ENCODE measurements at places on chromosomes 1 and 21.

- no peak for DNase-seq
Observed at GRCh38 chr1:162094271-162094670, 24.8 kb downstream of the NOS1AP start.

DNA sequence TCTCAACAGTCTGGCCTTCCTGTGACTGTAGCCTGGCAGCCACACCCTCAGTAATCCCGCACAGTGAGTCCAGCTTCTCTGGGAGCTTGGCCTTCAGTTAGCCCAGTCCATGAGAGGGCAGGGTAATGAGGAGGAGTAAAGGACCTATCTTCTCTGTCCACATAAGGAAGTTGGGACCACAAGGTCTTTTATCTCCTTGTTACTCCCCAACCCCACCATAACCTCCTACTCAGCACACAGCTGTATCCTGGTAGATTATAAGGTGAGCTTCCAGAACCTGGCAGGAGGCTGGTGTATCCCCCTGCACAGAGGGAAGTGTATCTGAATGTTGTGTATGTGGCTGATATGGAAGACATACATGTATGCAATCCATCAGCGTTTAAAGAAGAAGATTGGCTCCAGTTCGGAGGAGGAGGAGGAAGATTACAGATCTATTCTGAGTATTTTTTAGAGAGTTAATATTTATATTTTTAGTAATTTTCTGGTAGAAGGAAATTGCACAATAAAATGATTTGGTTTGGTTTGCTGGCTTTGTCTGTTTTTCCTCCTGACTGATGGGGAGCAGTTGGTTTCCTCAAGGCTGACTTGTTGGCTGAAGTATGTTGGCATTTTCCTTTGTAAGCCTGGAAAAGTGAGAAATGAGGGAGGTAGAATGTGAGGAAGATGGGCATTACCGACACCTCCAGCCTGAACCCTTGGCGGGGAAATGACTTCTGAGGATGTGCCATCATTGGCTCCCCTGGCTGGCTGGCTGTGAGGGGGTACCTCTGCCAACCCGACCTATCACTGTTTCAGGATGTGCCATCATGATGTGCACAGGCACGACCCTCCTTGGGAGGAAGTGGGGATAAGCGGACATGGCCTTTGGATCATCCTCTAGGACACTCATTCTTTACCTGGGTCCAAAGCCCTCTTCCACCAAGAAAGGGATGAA is 5.0 kb downstream of the C1orf226 start:
- DNase-seq = no peak

DNA sequence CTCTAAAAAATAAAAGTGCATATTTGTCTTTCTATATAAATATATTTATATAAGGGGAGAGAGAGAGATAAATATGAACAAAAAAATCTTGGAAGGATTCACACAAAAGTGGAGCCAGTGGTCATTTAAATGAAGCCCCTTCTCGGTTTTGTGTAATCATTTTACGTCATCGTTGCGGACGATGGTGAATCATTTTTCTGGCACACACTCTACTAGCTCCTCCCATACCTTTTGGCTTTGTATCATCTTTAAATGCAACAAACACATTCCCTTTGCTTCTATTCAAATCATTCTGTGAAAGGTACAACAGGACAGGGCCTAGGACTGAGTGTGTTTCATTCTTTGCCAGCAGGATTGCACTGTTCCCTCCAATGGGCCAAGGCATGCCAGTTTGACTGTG is 186.8 kb downstream of the TGFB2 start:
- no peak for DNase-seq

GRCh38 chr1:205377355-205377754 is 20.6 kb upstream of the KLHDC8A start:
- DNase-seq = no peak

GRCh38 chr21:35159881-35160280 is 110.8 kb upstream of the RUNX1 start:
- DNase-seq = no peak

DNA sequence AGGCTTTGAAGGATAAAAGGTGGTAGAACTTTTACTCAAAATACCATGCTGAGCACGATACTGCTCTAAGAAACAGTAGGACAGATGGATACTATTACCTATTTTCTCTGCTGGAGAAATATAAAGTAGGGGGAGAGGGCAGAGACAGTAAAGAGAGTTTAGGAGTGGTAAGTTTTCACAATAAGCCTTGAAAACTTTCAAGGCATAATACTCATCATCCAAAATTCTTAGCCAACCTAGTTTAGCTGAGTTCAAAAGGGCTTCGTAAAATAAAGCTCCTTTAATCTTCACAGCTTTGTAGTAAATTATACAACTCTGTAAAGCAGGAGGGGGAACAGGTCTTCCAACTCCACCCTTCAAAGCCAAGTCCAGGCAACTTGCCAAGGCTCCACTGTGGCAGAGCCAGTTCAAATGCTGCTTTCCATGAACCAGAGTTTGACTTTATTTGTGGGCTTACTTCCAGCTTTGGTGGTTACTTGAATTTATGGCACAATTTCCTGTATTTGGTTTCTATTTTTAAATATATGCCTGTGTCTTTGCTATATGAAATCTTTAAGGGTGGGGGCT is 15.5 kb downstream of the TEX38 start:
- DNase-seq = no peak

GRCh38 chr1:206495493-206496046 is 11.8 kb upstream of the RASSF5 start:
- DNase-seq = no peak

GRCh38 chr1:184152434-184152898 is 100.9 kb downstream of the TSEN15 start:
- no peak for DNase-seq

GRCh38 chr21:33293136-33293535 is 27.0 kb downstream of the IL10RB start:
- no peak for DNase-seq

- no peak for DNase-seq
Observed at GRCh38 chr1:109716570-109717090, 4.6 kb downstream of the GSTM5 start.

GRCh38 chr1:86703696-86704457 is 499 bp upstream of the SH3GLB1 start:
- no peak for DNase-seq

DNA sequence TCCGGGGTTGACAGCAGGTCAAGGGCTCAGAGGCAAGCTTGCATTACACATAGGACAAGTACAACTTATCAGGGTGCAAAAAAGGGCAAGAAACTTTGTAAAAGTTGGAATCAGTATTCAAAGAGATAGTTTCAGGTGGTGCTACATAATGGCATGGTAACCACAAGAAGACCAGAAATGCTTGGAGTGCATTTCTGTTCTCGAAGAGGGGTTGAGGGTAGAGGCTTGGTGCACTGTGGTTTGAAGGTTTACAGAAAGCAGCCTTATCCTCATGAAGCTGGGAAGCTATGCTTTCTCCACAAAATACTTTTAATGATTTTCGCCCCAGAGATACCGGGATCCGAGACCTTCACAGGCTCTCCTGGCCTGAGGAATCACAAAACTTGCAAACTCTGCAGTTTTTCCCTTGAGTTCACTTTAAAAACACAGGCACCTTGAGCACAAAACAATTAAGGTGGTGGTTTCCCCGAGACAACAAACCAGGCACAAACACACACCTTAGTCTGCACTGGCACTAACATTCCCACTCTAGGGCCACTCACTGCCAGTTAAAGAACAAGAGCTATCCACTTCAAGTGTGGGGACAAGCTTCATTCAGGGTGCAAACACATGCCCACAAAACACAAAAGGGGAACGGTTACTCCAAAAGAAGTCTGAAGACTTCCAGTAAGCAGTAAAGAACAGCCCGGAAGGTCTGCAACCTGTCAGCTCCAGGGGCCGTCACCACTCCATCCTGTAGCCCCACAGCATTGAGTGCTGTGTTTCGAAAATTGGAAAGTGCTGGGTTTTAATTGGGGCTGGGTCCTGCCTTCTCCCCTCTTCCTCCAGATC is 29.8 kb upstream of the NFIA start:
- no peak for DNase-seq

- DNase-seq = no peak
Observed at GRCh38 chr1:42951588-42951987, 7.1 kb downstream of the SLC2A1 start.

GRCh38 chr1:185670187-185670627 is 64.0 kb upstream of the HMCN1 start:
- DNase-seq = no peak

DNA sequence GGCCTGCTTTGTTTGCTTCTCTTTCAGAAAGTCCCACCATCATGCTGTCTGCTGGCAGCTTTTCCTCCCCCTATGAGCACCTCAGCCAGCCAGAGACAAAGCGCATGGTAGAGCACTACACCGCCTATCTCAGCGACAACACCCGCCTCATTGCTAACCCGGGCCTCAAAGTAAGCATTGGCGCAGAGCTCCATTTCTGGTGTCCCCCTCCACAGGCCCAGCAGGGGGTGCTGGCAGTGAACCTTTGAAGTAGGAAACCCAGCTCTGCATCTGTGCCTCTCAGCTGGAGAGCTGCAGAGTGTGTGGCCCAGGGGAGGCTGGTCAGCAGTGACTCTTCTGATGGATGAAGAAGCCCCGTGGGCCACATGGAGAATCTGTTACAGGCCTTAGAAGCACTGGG is 81.2 kb upstream of the RAVER2 start:
- no peak for DNase-seq

- DNase-seq = no peak
Observed at GRCh38 chr1:184158896-184159681, 107.6 kb downstream of the TSEN15 start.

- no peak for DNase-seq
Observed at GRCh38 chr21:36694593-36695282, 4.2 kb upstream of the SIM2 start.

DNA sequence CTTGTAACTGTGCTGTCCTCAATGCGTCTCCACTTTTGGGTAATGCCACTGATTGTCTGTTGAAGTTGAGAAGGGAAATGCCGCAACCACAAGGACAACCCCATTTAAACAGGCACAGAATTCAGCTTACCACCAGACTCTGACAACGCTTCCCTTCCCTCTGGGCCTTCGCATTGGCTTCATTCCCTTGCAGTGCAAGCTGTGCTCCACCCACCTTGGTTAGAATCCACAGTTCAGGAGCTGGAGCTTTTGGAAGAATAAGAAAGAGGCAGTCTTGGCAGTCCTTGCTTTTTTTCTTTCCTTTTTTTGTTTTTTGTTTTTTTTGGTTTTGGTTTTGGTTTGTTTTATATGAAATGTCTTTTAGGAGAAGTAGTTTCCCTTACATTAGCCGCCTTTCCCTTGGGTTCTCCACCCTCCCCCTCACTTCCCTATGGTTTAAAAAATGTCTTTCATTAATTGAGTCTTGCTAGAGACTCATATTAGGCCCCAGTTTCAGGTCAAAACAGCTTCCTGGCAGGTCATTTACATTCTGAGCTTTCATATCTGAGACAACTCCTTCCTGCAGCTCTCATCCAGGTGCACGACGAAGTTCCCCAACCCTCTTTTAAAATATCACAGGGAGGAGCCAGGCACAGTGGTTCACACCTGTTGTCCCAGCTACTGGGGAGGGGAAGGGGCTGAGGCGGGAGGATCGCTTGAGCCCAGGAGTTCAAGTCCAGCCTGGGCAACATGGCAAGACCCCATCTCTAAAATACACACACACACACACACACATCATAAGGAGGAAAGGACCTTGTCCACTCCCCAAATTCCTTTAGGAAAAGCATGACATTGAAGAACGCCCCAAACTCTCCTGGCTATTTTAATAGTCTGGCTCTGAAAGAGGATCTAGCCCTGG is 20.7 kb upstream of the LAX1 start:
- no peak for DNase-seq

- no peak for DNase-seq
Observed at GRCh38 chr1:69377507-69377906, 190.2 kb upstream of the LRRC7 start.

- DNase-seq = no peak
Observed at GRCh38 chr1:108817016-108817415, 39.9 kb downstream of the AKNAD1 start.

DNA sequence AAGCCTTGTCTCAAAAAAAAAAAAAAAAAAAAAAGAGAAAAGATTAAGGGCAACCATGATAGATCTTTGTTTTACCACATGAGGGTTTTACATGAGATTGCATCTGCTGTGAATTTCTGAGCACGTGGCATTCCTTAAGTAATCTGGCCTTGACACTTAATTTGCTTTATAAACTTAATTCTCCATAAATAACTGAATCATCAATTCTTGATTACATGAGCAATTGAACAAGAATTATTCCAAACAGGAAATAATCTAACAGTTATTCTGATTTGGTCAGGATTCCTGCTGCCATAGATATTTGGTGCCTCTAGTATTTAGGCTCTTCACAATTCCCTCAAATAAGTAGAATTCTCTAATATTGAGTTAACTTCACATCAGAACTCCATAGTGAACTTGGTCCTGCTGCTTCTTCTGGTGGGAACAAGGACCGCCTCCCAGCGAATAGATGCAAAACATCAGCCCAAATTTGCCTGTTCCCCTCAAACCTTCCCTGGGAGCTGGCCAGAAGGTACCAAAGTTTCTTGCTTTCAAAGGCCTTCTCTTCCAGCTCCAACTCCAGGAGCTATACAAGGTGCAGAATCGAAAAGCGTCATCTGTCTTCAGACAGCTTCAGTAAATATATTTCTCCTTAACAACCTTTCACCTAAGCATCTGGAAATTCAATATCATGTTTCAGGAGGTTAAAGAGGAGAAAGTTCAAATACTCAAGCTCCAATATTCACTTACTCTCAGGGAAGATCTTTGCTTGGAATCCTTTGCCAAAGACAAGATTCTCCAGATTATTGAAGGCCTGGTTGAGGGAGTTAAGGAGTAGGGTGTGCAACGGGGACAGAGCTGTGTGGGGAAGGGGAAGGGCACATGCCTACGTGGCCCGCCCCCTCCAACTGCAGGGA is 1.0 kb downstream of the KRTCAP2 start:
- no peak for DNase-seq

- DNase-seq = no peak
Observed at GRCh38 chr1:81907575-81907974, 106.8 kb downstream of the ADGRL2 start.

GRCh38 chr1:90902672-90903071 is 119.2 kb downstream of the ZNF644 start:
- no peak for DNase-seq

GRCh38 chr1:65904681-65905083 is 112.0 kb downstream of the PDE4B start:
- no peak for DNase-seq

DNA sequence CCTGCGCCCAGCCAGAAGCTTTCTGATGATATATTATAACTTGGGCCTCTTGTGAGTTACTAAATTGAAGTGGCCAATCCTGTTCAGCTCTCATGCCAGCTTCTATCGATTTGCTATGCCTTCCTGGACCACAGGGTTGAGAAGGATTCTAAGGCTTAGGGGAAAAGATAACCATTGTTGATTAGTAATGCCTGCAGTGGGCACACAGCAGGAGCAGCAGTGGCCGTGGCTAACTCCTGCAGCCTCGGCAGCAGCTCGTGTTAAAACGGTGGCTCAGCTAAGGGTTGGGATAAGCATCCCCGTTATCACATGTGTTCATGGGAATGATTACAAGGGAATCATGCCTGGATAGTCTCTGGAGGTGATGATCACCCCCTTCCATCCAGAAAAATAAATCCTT is 20.5 kb upstream of the KCNE2 start:
- no peak for DNase-seq

GRCh38 chr1:106584676-106585075 is 471.8 kb upstream of the PRMT6 start:
- no peak for DNase-seq

- no peak for DNase-seq
Observed at GRCh38 chr1:72227667-72228066, 54.7 kb downstream of the NEGR1 start.
